ENCODE measurements at places on chromosomes 16 and 17. TPM values are rescaled to one million over a fixed set of nuclear protein-coding genes. Genes with fewer than 3 reads are reported as not detected.

DNA sequence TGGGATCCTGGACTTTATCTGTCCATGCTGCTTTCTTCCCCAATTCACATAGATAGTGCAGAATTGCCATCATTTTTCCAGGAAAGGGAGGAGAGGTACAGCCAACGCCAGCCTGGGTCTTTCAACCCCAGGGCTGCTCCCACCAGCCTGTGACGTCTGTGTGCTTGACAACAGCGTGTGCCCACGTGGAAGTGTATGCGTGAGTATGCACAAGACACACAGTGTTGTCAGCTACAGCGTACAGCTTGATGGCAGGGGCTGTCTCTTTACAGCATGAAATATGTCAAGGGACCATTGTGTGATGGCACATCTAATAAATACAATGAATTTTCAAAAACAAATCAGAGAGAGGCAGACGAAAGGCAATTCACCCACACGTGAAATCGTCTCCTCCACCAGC lies 62.3 kb downstream of the GSG1L start:
- no peak for DNase-seq

DNA sequence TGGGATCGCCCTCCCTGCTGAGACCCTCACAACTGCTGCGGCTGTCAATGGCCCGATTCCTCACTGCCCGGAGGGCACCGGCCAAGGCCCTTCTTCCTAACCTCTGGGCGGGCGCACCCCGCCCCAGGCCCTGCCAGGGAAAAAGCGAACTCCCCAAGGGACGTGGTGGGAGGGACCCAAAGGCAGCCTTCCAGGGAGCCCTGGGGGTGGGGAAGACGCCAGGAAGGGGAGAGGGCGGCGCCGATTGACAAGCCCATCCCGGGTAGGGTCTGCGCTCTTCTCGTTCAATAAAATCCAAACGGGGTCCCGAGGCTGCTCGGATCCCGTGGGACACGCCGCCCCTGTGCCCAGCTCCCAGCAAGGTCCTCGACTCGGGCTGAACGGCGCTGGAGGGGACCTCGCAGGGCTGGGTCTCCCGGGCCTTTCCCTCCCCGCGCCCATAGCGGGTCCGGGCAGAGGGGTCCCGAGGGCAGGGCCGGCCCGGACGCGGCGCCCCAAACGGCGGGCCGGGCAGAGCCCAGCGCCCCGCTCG lies 416 bp downstream of the KIFC3 start:
- DNase-seq, result no peak

DNA sequence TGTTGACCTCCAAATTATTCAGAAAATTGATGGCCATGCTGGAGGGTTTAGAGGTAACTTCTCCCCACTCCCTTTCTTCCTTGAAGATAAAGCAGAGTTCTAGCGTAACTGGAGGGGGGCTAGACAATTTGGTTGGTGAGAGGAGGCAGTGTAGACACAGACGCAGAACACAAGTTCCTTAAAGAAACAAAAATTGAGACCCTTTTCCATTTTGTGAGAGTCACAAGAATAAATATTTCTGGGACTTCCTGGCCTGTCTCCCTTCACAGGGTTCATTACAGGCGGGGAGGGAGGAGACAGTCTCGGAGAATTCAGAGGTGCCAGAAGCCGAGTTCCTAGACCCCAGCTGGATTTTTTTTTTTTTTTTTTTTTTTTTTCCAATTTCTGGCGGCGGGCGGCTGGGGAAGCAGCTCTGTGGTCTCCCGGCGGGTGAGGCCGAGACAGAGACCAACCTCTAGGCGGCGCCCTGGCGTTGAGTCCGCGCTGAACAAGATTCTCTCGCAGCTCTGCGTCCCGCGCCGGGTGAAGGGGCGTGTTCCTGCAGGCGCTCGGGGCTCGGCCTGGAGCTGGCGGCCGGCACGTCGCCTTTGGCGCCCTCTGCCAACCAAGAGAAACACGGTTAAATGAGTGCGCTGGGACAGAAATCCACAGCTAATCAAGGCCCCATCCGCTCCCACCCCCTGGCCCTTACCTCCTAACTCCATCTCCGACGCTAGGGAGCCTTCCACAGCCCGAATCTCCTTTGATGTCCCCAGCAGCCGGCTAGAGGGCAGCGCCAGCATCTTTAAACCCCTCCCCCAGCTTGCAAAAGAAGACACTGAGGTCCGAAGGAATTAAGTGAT lies 10.2 kb upstream of the HOXB9 start:
- no peak for DNase-seq

DNA sequence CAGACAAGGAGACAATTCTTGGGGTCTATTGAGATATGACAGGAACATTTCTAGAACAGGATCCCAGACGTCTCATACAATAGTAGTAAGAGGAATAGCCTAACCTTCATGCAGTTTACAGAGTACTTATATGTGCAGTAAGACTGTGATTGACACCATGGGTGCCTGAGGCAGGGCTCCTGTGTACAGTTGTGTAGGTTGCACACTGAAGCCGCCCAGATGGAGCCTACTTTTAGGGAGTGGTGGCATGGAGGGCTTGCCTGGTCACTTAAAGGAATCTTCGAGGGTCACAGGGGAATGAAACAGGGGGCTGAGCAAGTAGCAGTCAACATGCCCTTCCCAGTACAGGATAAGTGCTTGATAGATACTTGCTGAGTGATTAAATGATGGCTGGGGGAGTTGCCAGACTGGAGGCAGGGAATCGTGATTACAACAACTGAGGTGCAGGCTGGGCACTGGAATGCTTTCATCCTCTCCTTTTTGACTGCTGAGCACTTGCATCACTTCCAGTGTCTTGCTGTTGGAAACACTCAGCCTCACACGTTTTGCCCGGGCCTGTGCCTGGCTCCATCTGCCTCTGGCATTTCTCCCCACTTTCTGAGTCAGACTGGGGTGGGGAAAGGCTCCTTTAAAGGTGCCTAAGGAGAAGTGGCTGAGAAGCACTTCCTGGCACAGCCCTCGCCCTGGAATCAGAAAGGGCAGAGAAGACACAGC lies 71.0 kb downstream of the COPRS start:
- DNase-seq, result peak; percentile 40

- no peak for DNase-seq
Observed at GRCh38 chr16:3095869-3096268, 3.2 kb downstream of the ZSCAN10 start.

- DNase-seq, result no peak
Observed at GRCh38 chr17:58065238-58065637, 18.0 kb upstream of the DYNLL2 start.

GRCh38 chr17:81419886-81420768 lies 24.9 kb downstream of the BAHCC1 start:
- DNase-seq, result no peak

DNA sequence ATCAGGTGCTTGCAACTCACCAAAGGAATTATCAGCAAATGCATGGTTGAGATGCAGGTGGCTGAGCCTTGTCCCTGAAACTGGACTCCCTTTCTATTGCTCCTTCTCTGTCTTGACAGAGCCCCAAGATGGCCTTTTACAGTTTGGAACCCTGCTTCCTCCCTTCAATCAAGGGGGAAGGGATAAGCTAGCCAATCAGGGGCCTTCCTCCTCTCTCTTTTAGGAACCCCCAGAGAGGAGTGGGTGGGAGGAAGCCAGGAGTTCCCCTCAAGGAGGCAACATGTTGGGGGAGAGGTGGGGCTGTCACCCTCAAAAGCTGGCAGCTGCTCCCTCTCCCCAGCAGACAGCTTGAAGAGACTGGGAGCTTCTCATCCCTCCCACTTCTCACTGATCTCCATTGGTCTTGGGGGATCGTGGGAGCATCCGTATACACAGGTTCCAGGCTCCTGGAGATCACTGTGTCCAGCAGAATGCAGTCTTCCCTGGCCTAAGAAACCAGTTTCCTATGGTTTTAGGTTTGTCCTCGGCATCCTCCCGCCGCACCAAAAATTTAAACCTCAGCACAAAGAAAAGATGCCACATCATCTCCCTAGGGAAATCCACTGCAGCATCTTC lies 7.2 kb downstream of the RASL10B start:
- no peak for DNase-seq

DNA sequence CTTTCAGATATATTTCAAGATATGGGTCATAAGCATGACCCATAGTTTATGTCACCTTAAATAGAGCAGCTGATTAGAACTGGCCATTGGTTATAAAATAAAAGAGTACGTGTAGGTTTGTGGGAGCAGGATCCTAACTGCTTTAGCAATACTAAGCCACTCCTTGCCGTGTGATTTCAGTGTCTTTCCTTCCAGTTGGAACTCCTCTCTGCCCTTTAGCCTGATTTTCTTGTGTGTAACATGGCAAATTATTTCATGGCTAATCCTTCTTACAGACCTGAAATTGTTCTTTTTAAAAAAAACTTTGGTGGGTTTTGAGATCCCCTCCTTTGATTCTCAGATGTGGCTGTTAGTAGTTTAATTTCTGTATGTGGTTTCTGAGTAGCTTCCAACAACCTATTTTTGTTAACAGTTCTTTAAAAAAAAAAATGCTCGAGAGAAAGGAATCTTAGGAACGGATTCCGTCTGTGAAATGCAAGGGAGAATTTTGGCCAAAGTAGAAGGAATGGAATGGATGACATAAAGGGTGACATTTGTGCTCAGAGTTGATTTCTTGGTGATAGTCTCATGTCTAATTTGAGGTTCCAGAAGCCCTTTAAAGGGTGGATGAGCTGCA lies 39.9 kb downstream of the DHRS7B start:
- no peak for DNase-seq

Gene PIRT
- total RNA-seq, result 13.4 TPM

Gene KATNIP
- total RNA-seq, result 35.9 TPM

Gene SMIM5
- 2.2 TPM for total RNA-seq

Gene HBA2
- 264 TPM for total RNA-seq

Gene KCNG4
- total RNA-seq, result 0.20 TPM
